GM13976 (cell line): ENCODE measurements at places on chromosomes 4 and X.

DNA sequence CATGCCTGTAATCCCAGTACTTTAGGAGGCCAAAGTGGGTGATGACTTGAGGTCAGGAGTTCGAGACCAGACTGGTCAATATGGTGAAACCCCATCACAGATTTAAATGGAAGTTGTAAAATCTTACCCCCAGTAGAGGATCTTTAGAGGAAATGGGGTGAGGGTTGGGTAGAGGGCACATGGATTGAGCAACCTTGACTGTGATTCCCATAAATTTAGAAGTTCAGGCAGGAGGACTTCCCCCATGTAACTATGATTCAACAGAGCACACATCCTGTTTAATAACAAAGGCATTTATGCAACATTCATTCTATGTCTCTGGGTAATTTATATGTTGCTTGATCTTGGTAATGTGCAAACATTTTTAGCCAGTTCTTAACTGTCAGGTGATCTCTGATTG is 143.1 kb downstream of the RBM47 start:
- no peak for DNase-seq

DNA sequence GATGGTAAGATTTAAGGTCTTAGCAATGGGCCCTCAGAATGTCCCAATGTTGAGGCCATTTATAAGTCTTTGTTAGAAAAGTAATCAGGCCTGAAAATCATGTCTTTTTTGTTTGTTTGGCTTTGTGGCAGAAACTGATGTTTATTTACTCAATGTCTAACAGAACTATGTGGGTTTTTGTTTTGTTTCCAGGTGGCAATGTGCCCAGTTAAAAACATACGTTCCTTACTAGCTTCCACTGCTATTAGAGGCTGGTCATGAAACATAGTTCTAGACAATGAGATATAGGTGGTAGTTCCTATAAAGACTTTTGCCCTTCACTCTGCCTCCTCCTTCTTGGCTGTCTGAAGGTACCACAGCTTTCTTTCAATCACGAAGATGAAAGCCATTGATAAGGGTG is 108.8 kb downstream of the C4orf51 start:
- DNase-seq = no peak

DNA sequence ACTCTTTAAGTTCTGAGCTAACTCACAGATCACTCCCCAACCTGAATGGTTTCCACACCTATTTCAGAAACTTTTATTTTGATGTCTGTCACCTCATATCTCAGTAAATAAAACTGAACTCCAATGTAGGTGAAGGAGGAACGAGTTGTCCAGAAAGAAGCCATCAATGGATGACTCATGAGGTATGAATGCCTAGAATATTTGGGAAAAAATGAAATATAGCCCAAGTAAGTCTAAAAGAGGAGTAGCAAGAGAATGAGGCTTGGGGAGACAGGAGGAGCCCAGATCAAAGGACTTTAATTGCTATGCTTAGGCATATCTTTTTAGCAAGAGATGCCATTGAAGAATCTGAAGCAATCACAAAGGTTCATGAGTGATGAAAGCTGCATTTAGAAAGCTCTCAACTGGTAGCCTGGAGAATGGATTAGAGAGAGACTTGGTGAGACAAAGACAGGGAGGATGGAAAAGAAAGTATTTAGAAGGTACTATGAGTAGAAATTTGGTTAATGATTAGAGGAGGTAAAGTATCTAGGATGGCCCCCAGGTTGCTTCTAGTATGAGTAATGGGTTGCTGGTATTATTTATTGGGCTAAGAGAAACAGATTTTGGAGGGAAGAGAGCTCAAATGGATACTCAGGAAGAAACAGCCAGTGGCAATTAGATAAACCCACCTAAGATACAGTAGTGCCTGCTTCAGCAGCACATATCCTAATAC is 39.4 kb downstream of the NOCT start:
- DNase-seq = no peak

- no peak for DNase-seq
Measured at GRCh38 chrX:34839451-34839850, 103.1 kb upstream of the FAM47B start.

DNA sequence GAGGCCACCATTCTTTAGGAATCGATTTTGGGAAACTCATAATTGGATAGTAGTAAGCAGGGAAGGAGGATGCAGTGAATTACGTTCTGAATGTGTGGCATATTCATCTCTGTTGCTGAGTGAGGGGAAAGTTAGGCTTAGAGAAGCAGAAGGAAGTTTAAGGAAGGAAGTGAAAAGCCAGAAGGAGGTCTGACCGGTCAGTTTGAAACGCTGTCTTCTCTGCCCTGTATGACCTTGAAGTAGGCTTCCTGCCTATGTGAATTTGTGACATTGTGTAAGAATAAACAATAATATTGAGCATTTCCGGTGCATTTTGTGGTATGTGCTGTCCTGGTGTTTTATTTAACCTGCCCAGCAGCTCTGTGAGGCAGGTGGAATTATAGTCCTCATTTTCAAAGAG is 67.3 kb downstream of the PDLIM5 start:
- DNase-seq = no peak

GRCh38 chrX:20767346-20767745 is 500.6 kb upstream of the RPS6KA3 start:
- no peak for DNase-seq
